ENCODE measurements at places on chromosomes 13 and 19. TPM values are rescaled to one million over a fixed set of nuclear protein-coding genes. Genes with fewer than 3 reads are reported as not detected.

DNA sequence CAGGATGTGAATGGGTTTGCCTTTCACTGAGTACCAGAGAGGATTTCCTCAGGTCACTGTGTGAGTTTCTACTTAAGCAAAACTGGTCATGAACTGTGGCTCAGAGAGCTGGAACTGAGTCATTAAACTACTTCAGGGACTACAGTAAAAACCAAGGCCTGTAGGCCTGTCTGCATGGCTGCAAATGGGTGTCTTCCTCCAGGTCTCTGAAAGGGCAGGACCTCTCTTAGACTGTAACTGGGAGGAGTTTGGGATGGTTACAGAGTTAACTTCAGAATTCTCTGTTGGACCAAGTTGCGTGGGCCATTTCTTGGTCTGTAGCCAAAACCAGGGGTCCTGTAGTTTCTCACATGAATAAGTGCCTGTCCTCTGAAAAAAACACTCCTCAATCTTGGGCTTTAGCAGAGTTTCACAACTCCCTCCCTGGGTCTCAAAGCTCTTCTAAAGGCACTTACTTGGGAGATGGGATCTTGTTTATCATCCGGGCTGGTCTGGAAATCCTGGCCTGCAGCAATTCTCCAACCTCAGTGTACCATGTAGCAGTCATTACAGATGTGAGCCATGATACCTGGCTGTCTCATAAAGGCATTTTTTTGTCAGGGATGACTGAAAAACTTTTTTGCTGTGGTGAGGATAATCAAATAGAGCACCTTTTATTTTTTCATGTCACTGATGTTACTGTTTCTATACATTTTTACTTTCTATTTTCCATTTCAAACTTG is 19.7 kb downstream of the ZNF714 start:
- peaks cover 75% of the 10 kb centered on the region for H3K36me3 ChIP-seq
- H3K4me3 ChIP-seq: no peak overlapping the region
- H3K27me3 ChIP-seq: no peaks in the 10 kb centered on the region

GRCh38 chr13:35990196-35990595 is 141.0 kb downstream of the DCLK1 start:
- H3K27ac ChIP-seq: no peak overlapping the region
- H3K4me1 ChIP-seq: no peaks in the 10 kb centered on the region
- H3K4me3 ChIP-seq: no peak overlapping the region
- DNase-seq: no peak

DNA sequence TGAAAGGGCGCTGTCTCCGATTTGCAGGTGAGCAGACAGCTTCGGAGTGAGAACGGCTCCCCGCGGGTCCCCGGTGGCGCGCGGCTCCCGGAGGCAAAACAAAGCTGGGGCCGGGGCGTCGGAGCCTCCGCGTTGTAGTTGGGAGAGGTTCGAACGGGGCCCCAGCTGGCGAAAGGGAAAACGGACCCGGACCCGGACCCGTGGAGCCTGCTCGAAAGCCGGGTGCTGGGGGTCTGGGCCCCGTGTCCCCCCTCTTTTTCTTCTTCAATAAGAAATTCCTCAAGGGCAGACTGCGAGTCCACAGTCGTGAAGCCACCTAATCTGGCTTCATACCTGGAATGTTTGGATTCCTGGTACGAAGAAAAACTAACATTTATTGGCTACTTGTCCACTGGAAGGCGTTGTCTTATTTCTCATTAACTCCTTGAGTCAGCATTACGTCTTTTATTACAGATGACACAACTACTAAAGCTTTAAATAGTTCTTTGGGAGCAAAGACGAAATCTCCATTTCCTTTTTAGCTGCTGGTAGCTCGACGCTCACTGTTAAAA is 632 bp upstream of the MTIF3 start:
- peak; percentile 39 for DNase-seq
- H3K36me3 ChIP-seq: peaks cover 12% of the 10 kb centered on the region
- peaks cover 60% of the 10 kb centered on the region for H3K4me1 ChIP-seq
- peak overlapping the region; percentile 92 for H3K4me3 ChIP-seq
- peak overlapping the region; percentile 93 for H3K27ac ChIP-seq

GRCh38 chr13:100439247-100439970 is 149.2 kb downstream of the GGACT start:
- no peaks in the 10 kb centered on the region for H3K27me3 ChIP-seq
- peaks cover 8% of the 10 kb centered on the region for H3K36me3 ChIP-seq
- H3K4me1 ChIP-seq: peaks cover 14% of the 10 kb centered on the region
- DNase-seq: no peak
- H3K27ac ChIP-seq: no peak overlapping the region
- no peak overlapping the region for H3K4me3 ChIP-seq

DNA sequence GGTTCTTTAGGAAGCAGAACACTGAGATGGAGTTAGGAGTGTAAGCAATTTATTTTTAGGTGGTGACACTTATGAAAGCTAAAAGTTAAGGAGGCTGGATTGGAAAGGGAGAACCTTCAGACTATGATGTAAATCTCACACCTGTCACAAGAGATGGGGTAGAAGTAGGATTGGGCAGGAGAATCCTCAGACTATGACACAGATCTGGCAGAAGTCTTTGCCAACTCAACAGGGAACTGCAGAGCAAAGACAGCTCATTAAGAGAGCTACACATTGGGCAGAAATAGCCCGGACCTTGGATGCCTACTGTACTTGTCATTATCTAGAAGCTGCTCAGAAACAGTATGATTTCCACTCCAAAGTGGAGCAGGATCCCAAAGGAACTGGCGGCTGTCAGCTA is 134.4 kb downstream of the DNAJC15 start:
- no peak overlapping the region for H3K27ac ChIP-seq
- H3K27me3 ChIP-seq: no peaks in the 10 kb centered on the region
- no peaks in the 10 kb centered on the region for H3K36me3 ChIP-seq
- no peak overlapping the region for H3K4me3 ChIP-seq
- no peak for DNase-seq
- no peaks in the 10 kb centered on the region for H3K4me1 ChIP-seq

DNA sequence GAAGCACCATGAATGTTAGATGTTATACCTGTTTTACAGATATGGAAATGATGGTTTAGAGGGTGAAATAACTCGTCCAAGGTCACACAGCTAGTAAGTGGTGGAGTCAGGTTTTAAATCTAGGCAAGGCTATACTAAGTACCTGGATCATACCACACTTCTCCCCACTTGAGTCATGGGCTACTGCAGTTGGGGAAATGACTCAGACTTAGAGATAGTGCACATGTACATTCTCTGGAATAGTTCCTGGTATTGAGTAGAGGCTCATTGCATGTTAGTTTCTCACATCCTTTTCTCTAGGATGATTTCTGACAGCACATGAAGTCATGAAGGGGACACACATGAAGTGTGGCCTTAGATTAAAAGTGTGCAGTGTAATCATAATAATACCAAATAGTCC is 76.2 kb upstream of the TNFSF11 start:
- peaks cover 58% of the 10 kb centered on the region for H3K4me1 ChIP-seq
- H3K4me3 ChIP-seq: no peak overlapping the region
- DNase-seq: peak; percentile 49
- H3K27me3 ChIP-seq: no peaks in the 10 kb centered on the region
- H3K27ac ChIP-seq: peak overlapping the region; percentile 83
- H3K36me3 ChIP-seq: peaks cover 17% of the 10 kb centered on the region

DNA sequence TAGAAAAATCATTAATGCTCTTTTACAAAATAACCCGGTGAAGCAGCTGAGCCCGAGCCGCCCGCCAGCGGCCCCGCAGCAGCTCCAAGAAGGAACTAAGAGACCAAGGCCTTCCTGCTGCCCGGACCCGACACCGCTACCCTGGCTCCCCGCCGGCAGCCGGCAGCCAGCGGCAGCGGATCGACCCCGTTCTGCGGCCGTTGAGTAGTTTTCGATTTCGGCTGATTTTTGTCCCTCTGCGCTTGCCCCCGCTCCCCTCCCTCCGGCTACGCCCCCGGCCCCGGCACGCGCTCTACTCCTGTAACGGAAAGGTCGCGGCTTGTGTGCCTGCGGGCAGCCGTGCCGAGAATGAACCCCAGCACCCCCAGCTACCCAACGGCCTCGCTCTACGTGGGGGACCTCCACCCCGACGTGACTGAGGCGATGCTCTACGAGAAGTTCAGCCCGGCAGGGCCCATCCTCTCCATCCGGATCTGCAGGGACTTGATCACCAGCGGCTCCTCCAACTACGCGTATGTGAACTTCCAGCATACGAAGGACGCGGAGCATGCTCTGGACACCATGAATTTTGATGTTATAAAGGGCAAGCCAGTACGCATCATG is at the start of gene PABPC3:
Gene PABPC3, plus strand, starts transcription at position 286 of the 603 bp plus-strand sequence. Its CDS starts 63 bp downstream, at position 349.
- H3K27me3 ChIP-seq: peaks cover 41% of the 10 kb centered on the region
- no peak within 1 kb of the TSS for H3K27ac ChIP-seq
- peaks cover 3% of the 10 kb centered on the region for H3K4me1 ChIP-seq
- H3K4me3 ChIP-seq: no peak within 1 kb of the TSS
- DNase-seq: no peak
- H3K36me3 ChIP-seq: no peaks in the 10 kb centered on the region

GRCh38 chr19:28264556-28264955 is 948.4 kb downstream of the UQCRFS1 start:
- no peak overlapping the region for H3K4me3 ChIP-seq
- DNase-seq: no peak
- no peak overlapping the region for H3K27ac ChIP-seq

Gene ANGPTL8
- total RNA-seq: not detected

Gene SBK3
- not detected for total RNA-seq

Gene RYR1
- 3.9 TPM for total RNA-seq

Gene SMAD9
- not detected for total RNA-seq

Gene LAIR1
- total RNA-seq: 59.0 TPM

Gene ZNF132
- total RNA-seq: 4.7 TPM
